ENCODE measurements at places on chromosomes 12 and 14. TPM values are rescaled to one million over a fixed set of nuclear protein-coding genes. Genes with fewer than 3 reads are reported as not detected.

DNA sequence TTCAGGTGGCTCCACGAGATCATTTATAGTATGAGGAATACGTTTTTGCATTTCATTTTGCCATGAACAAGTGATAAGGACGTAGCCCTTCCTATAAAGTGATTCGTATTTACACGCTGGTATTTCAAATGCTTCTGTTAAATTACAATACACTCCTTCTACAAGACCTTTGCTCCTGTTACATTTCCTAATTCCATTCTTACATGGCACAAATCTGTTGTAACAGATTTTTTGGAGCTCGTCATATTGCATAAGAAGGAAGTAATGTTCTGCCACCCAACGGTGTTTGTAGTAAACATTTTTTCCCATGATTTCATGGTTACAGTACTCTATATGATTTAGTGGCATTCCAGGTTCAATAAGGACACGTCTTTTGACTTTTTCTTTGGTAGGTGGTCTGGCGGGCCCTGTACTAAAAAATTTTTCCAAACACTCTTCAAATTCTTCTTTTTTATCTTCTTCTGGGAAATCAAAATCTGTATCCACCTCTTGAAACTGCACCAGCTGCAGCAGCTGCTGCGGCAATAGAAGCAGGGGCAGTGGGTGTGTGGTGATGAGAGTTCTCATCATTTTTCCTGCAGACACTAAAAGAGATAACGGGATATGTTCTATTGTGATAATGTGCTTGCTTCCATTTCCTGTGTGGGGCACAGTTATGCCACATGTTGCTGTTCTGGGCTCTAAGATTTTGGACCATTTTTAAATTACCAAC lies 4.2 kb downstream of the RNASE9 start:
- no peak for DNase-seq

DNA sequence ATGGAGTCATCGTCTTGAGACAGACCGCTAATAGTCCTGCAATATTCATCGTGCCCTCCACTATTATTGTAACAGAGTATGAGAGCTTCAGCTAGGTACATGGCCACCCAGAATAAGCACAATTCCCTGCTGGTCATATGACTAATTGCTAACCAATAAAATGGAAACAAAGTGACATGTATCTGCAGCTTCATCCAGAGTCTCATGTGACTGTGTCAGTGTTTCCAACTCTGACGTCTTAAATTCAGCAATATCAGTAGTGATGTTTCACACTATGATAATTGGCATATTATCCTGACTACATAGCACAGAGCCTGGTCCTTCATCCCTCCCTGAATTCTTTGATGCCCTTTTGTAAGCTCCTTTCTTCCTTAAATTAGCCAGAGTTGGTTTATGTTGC lies 167.4 kb downstream of the RPS29 start:
- DNase-seq = no peak

ARHGAP9 gene
- total RNA-seq = not detected

DNA sequence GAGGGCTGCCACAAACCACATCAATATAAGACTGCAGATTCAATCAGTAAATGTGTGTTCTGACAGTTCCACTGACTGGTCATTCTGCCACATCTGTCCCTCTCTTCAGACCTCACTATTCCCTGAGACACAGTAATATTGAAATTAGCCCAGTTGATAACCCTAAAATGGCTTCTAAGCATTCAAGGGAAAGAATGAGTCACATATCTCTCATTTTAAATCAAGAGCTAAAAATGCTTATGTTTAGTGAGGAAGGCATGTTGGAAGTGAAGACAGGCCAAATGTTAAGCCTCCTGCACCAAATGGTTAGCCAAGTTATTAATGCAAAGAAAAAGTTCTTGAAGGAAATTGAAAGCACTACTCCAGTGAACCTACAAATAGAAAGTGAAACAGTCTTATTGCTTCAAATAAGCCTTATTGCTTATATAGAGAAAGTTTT lies 24.5 kb upstream of the KIF21A start:
- no peak for DNase-seq

VDR gene
- total RNA-seq = 12.3 TPM

- DNase-seq = no peak
These were observed 218.6 kb upstream of the SLC38A2 start for GRCh38 chr12:46590991-46591703.

DNA sequence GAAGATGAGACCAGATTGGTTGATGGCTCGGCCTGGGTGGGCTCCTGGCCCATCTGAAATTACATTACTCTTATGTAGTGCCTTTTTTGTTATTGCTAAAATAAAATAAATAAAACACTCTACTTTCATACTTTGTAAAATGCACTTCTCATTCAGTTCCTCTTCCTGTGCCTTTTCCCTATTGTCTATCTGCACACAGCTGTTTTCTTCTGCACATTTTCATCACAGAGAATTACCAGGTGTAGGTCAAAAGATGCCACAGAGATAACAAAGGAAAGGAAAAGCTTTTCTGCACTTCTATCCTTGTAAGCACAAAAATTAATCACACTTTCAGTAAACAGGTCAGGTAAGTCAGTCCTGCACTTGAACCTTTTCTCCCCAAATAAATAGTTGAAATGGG lies 265.1 kb downstream of the BTG1 start:
- no peak for DNase-seq

GRCh38 chr12:100901266-100901665 lies 106.7 kb downstream of the ANO4 start:
- DNase-seq = no peak

GRCh38 chr12:20350495-20350894 lies 17.8 kb upstream of the PDE3A start:
- no peak for DNase-seq

AKAP5 gene
- 0.60 TPM for total RNA-seq

DNA sequence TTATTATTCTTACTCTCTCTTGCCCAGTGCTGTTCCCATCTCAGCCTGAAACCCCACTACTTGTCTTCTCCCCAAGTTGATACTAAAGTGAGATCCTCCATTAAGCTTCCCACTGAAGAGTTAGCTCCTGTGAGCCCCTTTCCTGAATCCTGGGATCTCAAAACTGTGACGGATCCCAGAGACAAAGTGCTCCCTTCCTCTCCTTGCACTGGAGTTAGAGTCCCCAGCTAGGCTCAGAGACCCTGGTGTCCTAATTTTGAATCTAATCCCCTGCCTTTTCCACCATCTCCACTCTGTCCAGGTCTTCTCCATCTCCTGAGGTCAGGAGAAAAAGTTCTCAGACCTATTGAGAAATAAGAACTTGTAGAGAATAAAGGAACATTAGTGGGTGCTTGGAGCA lies 17.6 kb upstream of the TBX3 start:
- no peak for DNase-seq

KCNA5 gene
- total RNA-seq = not detected

DNA sequence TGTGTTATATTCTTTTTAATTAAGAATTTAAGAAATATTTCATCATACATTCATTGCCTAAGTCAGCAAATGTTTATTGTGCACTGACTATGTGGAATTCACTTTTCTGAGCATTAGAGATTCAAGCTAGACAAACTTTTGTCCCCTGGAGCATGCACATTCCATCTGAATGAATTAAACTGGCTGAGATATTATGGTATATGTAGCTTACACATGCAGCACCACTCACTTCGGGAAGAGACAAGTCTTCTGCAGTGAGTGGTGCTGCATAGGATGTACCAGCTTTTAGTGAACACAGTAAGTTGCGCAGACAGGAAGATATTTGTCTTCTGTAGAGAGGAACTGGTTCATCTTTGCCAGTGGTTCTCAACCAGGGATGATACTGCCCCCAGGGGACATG lies 318.4 kb downstream of the SYT1 start:
- no peak for DNase-seq

DNA sequence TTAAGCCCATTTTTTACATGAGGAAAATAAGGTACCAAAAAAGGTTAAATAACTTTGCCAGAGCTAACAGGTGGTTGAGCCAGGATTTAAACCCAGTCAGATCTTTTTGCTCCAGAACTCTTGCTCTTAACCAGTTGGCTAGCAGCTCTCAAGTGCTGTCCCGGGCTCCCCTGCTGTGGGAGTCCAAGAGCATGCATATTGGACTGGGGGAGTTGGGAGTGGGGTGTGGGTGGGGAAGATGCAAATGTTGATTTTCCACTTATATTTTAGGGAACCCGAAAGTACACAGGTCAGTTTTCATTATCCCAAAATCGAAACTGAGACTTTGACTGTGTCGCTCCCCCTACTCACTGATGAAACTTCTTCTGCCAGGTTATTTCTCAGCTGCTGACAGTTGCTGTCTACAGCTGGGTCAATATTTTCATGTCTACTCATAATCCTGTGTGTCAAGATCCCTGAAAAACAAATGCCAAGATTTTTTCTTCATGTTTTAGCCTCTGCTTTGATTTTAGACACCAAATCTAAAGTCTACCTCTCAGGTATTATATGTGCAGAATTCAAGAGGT lies 172.3 kb upstream of the TMPO start:
- no peak for DNase-seq

DNA sequence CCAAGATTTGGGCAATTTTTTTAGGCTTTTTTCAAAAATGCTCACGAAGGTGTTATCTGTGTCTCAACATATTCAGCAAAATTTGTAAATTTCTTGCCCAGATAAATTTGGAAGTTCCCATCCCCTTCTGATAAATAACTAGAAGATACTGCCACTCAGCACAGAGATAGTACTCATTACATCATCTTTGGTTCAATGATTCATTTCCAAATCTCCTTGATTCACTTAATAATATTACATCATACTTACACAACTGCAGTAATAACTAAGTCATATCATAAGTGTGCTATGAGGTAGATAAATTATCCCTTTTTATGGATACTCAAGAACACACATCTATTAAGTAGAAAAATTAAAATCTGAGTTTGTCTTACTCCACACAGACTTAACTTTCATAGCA lies 89.4 kb downstream of the RPAP3 start:
- no peak for DNase-seq

PALS1 gene
- total RNA-seq = 73.7 TPM

DNA sequence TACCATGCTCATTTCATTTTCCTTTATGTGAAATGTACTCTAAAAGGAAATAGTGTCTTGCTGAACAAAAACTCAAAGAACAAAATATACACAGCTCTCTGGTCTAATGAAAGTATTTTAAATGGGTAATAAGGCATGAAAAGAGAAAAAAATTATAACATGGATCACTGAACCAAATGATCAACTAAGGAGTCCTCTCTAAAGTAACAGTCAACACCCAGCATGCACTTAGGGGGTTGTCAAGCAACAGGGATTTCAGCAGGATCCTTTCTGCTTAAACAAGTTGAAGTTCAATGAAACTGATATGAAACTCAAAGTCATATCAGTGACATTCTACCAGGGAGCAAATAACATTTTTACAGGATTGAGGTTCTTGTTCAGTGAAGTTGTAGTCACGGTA lies 398.8 kb downstream of the SEC23A start:
- no peak for DNase-seq

MYF5 gene
- total RNA-seq = not detected

GRCh38 chr12:28189784-28190320 lies 404 bp upstream of the CCDC91 start:
- no peak for DNase-seq

DNA sequence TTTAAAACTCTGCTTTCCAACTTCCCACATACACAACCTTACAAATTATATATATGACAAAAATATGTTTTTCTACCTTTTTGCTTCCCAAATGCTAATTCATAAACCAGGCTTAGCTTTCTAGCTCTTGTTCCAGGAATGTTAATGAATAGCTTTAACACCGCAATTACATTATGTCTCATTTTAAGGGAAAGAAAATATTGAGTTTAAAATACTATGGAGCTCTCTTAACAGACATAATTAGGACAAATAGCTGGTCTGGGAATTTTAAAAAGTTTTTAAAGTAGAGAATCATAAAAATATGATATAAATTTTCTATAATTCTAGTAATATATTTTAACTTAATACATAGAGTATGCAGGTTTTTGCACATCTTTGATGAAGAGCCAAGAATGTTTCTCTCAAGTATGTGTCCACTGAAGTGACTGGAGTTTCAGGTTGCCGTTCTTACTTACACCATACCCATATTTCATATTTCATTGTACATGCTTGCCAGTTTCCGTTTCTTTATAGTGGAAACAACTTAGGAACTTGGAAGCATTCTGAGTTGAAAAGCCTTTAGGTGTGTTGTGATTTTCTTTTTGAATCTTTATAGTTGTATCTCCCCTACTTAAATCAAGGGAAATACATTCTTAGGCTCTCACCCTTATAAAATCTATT lies 90.6 kb upstream of the SLCO1C1 start:
- DNase-seq = no peak

DNA sequence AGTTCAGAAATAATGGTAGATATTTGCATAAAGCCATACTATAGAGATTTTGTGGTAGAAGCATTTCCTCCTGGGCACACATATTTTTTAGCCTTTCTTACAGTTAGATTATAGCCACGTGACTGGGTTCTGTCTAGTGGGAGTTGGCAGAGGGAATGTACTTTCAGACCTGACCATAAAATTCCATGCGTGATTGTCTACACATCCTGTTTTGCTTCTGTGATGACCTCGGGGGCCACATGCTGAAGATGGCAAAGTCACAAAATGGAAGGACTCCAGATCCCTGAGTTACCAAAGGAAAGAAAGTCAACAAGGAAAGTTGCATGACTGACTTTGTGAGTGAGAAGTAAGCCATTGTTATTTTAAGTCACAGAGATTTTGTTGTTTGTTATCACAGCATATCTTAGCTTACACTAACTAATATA lies 14.6 kb upstream of the MIA2 start:
- DNase-seq = no peak

DNA sequence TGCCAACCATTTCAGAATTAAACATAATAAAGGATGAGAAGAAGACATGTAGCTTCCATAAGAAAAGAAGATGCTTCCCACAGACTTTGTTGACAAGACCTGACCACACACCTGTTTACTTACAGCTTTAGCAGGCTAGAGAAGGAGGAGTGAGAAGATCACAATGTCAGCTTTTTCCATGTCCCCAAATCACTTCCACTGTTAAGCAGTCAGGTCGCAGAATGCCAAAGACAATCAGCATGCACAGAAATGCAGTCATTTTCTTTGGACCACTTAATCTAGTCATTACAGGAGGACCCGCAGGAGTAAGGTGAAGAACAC lies 314.9 kb downstream of the SSPN start:
- DNase-seq = no peak

- no peak for DNase-seq
These were observed 40.2 kb downstream of the TAOK3 start for GRCh38 chr12:118332511-118332910.

DNA sequence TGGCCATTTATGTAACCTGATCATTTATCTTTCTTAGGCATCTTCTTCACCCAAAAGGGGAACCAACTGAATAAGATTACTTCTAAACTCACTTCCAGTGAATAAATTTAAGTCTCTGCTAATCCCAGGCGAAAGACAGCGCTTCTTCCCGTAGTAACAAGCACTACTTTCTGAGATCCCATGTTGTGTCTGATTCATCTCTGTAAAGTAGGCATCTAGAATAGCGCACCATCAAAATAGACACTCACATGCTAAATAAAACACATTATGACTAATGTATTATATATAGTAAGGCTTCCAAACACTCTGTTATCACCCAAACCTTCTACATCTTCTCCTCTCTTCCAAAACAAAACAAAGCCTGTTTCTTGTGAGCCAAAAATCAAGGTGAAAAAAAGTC lies 15.1 kb downstream of the GTF2A1 start:
- DNase-seq = no peak

DCD gene
- not detected for total RNA-seq

RNU7-1 gene
- not detected for total RNA-seq

- no peak for DNase-seq
These were observed 9.8 kb upstream of the RNU6-8 start for GRCh38 chr14:32212833-32213232.

- no peak for DNase-seq
These were observed 232.4 kb downstream of the AEBP2 start for GRCh38 chr12:19671695-19672094.
